ENCODE measurements at places on chromosomes 16 and 17.
A peak's percentile ranks its signal among the peaks of the same experiment; 100 is the strongest.

DNA sequence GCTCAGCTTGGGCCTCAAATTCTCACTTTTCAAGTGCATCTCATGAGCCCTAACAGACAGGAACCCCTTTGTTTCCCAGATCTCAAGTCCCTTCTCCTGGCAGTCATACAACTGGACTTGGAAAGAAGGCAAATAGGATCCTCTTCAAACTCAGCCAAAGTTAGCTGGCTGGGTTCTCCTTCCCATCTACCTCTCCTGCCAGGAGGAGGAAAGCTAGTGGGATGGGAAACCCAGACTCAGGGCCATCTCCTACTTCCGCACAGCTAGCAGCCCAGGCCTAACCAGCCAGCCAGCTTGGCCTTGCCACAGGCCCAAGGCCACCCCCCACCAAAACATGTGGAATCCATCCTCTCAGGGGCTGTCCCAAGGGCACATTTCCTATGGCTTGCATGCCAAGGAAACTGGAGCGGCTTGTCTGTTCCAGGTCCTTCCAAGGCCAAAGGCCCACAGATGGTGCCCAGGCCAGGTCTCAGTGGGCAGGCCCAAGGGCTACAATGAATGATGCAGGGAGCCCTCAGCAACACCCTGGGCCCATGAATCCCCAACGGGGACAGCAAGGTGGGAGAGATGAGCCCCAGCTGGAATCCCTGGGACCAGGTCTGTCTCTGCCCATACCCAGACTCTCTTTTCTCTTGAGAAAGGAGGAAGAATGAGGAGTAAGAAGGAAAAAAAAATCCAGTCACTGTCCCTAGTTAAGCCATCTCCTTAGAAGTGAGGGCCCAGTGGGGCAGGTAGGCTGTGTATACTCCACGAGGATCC, 1.7 kb downstream of the SMARCD2 start:
- DNase-seq = no peak

DNA sequence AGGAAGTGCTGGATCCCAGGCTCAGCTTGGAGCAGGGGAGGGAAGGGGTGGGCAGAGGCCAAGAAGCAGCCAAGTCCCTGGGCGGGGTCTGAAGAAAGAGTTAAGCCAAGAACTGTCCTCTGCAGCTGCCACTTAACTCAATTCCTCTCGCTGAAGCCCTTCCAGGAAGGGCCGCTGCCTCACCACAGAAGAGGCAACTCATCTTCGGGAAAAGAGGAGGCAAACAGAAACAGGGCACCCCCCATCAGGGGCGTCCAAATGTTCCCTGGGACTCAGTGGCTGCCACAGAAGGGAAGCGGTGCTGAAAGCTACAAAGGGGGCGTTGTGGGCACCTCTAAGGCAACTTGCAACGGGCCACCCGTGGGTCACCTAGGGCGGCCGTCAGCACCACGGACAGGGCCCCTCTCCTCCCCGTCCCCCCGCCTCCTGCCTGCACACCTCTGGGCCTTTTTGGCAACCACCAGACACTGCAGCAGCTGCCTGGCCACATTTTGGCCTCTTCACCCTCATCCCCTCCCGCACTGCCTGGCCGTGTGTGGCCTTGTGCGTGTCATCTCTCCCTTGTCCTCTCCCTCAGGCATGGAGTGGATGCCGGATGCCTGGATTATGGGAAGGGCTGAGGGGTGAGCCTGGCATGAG, 2.5 kb downstream of the TLCD3B start:
- DNase-seq = no peak

- no peak for DNase-seq
Measured at GRCh38 chr17:38984666-38985065, 17.5 kb upstream of the FBXO47 start.

GRCh38 chr16:49456763-49457162, 83.2 kb downstream of the C16orf78 start:
- no peak for DNase-seq

- no peak for DNase-seq
Measured at GRCh38 chr16:74950511-74950910, 34.4 kb downstream of the WDR59 start.

DNA sequence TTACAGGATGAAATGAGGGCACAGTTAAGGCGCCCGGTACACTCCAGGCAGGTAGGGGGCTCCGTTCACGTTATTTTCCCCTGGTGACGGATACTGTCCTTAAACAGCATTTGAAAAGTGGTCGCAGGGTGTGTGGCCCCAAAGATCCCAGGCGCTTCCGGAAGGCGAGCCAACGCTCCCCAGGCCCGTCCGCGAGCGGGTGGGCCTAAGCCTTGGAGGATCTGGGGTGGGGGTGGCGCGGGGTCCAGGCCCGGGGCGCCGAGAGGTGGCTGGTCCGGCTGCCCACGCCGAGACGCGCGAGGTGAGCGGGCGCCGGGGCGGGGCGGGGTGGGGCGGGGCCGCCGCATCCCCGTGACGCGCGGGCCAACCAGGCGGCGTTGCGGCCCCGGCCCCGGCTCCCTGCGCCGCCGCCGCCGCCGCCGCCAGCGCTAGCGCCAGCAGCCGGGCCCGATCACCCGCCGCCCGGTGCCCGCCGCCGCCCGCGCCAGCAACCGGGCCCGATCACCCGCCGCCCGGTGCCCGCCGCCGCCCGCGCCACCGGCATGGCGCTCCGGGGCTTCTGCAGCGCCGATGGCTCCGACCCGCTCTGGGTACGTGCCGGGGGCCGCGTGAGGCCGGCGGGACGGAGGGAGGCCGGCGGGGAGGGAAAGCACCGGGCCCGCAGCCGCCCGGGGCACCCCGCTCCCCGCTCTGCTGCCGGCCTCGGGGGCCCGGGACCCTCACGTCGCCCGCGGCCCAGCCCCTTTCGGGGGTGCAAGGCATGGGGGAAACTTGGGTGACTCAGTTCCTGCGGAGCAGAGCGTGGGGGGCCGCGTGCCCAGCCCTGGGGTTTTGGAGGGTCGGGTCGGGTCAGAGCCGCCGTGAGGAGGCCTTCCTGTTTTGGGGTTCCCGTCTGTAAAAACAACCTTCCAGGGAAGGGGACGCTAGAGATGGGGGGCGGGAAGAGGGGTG, at the start of gene ABCC1:
Gene ABCC1 (plus strand): TSS at position 407 of the 951 bp plus-strand sequence. CDS start 136 bp downstream, at position 543.
- DNase-seq = peak; percentile 74

GRCh38 chr16:69407702-69408323, 16.6 kb upstream of the CYB5B start:
- no peak for DNase-seq

DNA sequence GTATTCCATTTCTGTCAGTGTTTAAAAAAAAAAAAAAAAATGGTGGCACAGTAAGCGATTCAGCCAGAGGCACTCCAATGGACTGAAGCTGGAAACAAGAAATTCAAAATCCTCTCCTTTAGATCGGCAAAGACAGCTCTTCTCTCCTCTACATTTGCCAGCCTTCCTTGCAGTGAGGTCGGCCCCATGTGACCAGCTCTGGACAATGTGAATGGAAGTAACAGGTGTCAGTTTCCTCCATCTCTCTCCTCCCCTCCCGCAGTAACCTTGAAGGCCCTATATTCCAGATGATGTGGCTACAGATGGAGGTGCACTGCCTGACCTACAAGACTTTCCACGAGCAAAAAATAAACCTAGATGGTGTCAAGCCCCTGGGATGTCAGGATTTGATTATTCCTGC, 15.0 kb downstream of the CUEDC1 start:
- DNase-seq = no peak

GRCh38 chr17:2057760-2058585, 3.1 kb downstream of the HIC1 start:
- DNase-seq = no peak

DNA sequence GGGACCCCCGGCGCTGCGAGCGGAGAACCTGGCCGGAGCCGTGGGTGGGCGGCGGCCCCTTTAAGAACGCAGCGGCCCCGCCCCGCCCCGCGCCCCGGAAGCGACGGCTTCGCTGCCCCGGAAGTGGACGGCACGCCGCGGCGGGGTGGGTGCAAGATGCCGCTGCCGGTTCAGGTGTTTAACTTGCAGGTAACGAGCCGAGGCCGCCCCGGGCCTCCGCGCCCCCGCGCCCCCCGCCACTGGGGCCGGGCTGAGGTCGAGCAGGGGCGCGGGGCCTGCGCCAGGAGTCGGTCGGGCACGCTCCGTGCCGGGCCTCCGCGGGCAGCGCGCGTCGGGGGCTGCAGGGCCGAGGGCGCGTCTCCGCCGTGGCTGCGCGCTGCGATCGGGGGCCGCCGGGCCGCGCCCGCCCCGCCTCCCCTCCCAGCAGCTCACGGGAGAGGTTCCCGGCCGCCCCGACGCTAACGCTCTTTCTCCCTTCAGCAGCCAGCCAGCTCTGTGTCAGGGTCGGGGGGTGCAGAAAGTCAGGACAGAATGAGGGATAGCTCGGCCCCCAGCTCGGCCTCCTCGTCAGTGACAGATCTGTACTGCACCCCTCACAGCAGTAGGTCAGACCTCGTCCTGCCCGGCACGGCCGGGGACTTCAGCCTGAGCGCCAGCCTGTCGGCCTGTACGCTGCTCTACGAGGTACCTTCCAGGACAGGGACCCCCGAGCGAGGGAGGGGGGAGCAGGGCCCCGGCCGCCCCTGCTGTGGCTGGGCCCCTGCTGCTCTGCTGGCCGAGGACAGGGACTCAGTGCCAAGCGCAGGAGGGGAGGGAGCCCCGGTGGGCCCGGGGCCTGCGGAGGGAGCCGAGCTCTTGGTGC, at the start of the genes GPS1 and RFNG:
Gene GPS1 (plus strand): TSS at position 123 of the 862 bp plus-strand sequence. CDS start 34 bp downstream, at position 157.
Gene RFNG (minus strand): TSS at position 36 of the 862 bp plus-strand sequence. CDS start 45 bp downstream, outside the sequence.
- DNase-seq = peak; percentile 98

- DNase-seq = peak; percentile 59
Measured at GRCh38 chr16:78770353-78771091, 671.1 kb downstream of the WWOX start.

- DNase-seq = no peak
Measured at GRCh38 chr17:6683081-6683684, 30.0 kb downstream of the SLC13A5 start.

DNA sequence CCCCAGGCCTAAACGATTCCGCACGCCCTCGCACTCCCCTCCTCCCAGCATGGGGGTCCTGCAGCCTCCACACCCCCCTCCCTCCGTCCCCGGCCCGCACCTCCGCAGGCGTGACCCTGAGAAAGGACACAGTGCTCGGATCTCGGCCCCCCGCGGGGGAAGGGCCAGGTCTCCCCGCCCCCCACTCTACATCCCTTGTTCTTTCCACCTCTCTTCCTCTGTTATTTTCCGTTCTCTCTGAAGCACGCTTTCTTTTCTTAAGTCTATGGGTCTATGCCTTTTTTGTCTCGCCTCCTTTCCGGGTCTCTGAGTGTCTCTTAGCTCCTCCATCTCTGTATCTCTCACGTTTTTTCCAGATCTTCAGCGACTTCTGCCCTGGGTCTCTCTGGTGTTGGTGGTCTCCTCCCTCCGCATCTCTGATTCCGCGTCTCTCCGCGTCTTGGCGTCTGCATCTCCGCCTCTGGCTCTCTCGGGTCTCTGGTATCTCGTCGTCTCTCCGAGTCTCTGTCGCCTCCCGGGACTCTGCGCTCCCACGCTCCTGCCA, 2.1 kb upstream of the HES7 start:
- DNase-seq = no peak

GRCh38 chr16:12793865-12794240, 9.8 kb downstream of the CPPED1 start:
- no peak for DNase-seq

DNA sequence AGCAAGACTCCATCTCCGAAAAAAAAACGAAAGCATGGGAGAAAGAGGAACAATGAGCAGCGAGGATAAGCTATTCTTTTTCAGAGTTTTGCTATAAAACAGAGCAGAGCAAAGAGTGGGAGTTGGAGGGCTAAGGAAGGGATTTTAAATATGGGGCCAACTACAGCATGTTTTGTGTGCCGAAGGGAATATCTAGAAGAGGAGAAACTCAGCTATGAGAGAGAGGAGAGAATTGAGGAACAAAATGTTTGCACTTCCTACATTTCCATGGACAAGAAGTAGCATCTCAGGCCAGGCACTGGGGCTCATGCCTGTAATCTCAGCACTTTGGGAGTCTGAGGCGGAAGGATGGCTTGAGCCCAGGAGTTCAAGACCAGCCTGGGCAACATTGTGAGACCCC, 13.1 kb upstream of the GRB2 start:
- DNase-seq = no peak

DNA sequence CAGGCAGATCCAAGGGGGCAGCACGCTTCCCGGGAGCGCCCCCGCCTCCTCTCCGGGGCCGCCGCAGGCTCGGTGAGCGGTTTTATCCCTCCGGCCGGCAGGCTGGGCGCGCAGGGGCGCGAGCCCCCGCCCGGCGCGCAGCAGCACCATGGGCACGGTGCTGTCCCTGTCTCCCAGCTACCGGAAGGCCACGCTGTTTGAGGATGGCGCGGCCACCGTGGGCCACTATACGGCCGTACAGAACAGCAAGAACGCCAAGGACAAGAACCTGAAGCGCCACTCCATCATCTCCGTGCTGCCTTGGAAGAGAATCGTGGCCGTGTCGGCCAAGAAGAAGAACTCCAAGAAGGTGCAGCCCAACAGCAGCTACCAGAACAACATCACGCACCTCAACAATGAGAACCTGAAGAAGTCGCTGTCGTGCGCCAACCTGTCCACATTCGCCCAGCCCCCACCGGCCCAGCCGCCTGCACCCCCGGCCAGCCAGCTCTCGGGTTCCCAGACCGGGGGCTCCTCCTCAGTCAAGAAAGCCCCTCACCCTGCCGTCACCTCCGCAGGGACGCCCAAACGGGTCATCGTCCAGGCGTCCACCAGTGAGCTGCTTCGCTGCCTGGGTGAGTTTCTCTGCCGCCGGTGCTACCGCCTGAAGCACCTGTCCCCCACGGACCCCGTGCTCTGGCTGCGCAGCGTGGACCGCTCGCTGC, 832 bp downstream of the CDK5R1 start:
- DNase-seq = no peak

GRCh38 chr16:65002265-65002664, 119.6 kb downstream of the CDH11 start:
- DNase-seq = no peak

DNA sequence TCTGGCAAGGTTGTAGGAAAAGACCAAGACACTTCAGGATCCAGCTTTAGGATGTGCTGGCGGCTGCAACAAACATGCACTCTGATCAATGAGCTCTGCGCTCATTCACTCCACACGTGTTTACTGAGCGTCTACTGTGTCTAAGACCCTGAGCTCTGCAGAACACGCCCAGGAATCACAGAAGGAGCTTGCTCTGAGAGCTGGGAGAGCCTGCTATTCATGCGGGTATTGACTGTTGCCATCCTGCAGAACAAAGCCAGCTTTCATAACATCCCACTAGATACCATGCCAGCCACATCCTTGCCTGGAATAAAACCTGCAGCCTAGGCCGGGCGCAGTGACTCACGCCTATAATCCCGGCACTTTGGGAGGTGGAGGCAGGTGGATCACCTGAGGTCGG, 44.1 kb downstream of the NXN start:
- no peak for DNase-seq

DNA sequence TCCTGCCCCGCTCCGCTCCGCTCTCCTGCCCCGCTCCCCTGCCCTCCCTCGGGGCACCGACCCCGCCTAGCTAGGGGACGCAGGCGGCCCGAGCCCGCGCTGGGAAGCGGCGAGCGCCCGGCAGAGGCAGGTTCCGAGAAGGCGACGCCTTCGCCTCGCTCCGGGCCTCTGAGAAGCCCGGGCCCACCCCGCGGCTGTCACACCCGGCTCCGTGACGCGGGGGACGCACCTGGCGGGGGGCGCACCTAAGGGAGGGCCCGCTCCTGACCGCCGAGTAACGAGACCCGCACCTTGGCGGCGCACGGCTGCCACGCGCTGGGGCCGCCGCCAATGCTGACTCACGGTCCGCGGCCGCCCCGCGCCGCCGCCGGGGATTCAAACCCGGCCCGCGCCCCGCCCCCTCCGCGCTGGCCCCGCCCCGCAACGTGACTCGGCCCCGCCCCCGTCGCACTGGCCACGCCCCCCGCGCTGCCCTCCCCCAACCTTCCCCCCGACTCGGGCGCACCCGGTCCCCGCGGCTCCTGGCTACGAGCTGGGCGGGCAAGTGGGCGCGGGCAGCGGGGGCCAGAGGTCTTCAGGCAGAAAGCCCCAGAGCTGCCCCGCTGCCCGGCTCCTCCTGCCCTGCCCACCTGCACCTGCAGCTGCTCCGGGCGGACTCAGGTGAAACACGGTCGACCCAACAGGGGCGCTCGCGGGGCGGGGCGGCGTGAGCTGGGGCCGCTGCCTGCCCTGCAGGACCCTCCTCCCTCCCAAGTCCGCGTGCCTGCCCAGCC, 27.8 kb downstream of the GNPTG start:
- DNase-seq = peak; percentile 88

Measured in GM12891 (cell line).